T-cell (primary cell): ENCODE measurements at places on chromosomes 2 and 18. TPM values are rescaled to one million over a fixed set of nuclear protein-coding genes. Genes with fewer than 3 reads are reported as not detected.

- no peak for DNase-seq
Observed at GRCh38 chr2:78699696-78700095, 325.8 kb upstream of the REG3G start.

DNA sequence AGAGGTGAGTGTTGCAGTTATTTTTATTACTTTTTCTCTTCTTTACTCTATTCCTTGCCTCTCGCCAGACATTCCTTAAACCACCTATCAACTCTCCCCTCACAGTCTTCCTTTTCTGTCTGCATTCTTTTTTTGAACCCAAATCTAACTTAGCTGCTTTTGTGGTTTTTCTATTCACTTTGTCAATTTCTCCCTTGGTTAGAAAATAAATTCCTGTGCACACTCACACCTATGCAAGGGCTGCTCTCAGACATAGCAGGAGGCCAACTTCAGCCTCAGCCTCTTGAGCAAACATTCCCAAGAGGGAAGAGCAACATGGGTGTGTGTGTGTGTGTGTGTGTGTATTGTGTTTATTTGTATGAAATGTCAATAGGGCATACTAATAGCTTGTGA, 808.6 kb downstream of the RNF144A start:
- no peak for DNase-seq

GRCh38 chr2:105917688-105918087, 173.0 kb downstream of the NCK2 start:
- DNase-seq, result no peak

GRCh38 chr2:107645586-107645985, 181.1 kb upstream of the RGPD4 start:
- no peak for DNase-seq

Gene IL1F10
- total RNA-seq, result not detected

Gene REEP1
- total RNA-seq, result 0.13 TPM

- no peak for DNase-seq
Observed at GRCh38 chr18:49884465-49884864, 71.1 kb upstream of the ACAA2 start.

Gene PPP1R1C
- total RNA-seq, result not detected

Gene REG3G
- 0.32 TPM for total RNA-seq

Gene CIAO1
- total RNA-seq, result 80.2 TPM

GRCh38 chr2:31263636-31264190, 29.8 kb downstream of the EHD3 start:
- no peak for DNase-seq

- DNase-seq, result no peak
Observed at GRCh38 chr2:45859682-45860081, 208.2 kb downstream of the PRKCE start.
